ENCODE measurements at places on chromosomes 16 and 17.

DNA sequence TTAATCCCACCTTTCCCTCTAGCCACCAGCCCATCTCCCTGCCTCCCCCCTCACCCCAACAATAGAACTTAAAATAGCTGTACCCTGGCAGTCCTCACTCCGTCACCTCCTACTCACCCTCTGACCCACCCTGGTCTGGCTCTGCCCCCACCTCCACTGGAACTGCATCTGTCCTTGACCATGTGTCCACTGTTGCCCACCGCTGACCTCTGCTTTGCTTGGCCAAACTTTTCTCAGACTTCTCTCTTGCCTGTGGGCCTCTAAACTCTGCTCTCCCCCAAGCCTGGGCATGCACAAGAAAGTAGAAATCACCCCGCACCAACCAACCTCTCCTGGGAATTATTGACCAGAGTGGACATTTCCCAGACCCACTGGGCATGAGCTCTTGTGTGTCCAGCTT lies 169.8 kb downstream of the WSCD1 start:
- DNase-seq: no peak

- DNase-seq: no peak
Measured at GRCh38 chr17:81179220-81179619, 13.2 kb upstream of the AATK start.

DNA sequence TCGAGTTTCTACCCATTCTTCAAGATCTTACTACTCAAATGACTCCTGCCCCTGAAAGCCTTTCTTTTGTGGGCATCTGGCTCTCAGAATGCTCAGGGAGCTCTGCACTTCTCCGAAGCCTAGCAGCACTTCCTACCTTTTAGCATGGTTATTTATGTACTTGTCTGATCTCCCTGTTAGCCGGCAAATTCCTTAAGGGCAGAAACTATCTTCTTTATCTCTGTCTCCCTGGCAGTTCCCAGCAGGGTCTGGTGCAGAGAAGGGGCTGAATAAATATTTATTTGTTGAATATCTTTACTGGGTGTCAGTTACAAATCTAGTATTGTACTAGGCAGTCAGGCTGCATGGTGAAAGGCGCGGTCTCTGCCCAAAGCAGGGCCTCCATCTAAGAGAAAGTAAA lies 30.7 kb downstream of the TMEM132E start:
- no peak for DNase-seq

DNA sequence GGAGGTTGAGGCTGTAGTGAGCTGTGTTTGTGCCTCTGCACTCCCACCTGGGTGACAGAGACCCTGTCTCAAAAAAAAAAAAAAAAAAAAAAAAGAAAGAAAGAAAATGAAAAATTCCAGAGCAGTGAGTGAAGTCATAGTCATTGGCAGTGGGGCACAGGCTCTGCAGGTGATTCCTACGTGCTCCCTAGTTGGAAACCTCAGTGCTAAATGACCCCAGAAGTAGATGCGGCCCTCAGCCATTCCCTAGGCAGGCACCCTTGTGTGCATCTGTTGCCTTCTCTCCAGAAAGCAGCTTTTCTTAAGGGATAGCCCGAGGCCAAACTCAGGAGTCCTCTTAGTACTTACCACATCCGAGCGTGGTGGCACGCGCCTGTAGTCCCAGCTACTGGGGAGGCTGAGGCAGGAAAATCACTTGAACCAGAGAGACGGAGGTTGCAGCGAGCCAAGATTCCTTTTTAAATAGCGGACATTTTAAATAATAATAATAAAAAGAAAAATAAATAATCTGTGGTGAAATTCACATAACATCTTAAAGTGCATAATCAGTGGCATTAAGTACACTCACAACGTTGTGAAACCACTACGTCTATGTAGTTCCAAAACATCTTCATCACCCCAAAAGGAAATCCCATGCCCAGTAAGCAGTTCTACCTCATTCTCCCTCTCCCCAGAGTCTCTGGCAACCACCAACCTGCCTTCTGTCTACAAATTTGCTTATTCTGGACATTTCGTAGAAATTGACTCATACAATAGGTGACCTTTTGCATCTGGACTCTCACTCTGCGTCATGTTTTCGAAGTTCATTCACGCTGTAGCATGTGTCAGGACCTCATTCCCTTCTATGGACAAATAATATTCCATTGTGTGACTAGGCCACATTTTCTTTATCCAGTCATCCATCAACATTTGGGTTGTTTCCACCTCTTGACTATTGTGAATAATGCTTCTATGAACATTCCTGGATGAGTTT lies 12.5 kb upstream of the SPHK1 start:
- DNase-seq: no peak

DNA sequence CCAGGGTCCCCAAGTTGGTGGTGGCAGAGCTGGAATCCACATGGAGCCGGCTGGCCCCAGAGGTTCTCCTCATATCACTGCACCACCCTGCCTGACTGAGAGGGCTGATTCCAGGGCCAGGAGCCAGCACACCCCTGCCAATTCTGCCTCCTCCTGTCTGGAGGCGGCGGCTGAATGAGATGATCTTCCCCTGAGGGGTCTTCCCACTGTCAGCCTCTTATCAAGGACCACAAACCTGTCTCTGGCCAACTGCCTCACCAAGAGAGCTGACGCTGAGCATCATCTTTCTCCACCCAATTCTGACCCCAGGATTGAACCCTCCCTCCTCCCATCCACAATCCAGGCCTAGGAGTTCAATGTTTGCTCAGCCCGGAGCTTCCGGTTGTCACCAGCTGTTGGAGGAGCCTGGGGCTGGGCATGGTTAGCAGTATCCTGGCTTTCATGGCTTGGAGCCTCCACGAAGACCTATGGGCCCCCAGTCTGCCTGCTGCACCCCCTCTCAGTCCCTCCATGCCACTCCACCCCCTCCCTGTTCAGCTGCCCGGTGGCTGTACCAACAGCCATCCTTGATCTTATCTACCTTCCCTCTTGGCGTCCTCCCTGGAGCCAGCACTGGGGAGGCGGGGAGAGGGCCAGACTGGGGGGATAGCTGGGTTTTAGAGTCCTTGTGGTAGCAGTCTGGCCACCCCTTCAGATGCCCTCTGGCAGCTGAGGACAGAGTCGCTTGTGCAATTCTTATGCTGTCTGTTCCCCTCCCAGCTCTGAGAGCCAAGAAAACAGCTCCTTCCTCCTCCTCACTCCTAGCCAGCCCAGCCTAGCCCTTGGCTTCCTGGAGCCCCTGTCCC lies 25.6 kb downstream of the ABCC3 start:
- no peak for DNase-seq

- DNase-seq: no peak
Measured at GRCh38 chr17:14143688-14144087, 74.4 kb downstream of the COX10 start.

DNA sequence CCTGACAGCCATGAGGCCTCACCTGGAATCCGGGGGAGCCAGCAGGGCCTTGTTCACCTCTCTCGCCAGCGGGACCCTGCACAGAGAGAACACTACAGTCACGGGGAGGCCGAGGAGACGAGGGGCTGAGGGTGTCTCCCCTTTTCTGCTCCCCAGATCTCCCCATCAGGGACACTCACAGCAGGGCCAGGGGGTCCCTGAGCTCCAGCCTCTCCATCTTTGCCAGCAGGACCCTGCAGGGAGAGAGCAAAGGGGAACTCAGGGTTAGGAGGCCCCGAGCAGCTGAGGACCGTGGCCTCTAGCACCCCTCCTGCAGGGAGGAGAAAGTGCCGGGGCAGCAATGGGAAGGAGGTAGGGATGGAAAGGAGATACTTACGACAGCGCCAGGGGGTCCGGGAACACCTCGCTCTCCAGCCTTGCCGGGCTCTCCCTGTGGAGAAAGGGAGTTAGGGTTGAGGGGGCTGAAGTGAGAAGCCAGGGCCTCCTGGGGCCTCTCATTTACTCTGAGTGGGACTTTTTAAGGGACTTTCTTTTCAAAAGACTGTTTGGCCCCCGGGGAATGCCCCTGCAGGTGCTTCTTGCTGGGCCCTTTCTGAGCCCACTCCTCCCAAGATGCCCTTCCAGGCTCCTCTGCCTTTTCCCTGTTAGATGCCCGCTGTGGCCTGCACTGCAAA lies 8.7 kb downstream of the COL1A1 start:
- DNase-seq: no peak

DNA sequence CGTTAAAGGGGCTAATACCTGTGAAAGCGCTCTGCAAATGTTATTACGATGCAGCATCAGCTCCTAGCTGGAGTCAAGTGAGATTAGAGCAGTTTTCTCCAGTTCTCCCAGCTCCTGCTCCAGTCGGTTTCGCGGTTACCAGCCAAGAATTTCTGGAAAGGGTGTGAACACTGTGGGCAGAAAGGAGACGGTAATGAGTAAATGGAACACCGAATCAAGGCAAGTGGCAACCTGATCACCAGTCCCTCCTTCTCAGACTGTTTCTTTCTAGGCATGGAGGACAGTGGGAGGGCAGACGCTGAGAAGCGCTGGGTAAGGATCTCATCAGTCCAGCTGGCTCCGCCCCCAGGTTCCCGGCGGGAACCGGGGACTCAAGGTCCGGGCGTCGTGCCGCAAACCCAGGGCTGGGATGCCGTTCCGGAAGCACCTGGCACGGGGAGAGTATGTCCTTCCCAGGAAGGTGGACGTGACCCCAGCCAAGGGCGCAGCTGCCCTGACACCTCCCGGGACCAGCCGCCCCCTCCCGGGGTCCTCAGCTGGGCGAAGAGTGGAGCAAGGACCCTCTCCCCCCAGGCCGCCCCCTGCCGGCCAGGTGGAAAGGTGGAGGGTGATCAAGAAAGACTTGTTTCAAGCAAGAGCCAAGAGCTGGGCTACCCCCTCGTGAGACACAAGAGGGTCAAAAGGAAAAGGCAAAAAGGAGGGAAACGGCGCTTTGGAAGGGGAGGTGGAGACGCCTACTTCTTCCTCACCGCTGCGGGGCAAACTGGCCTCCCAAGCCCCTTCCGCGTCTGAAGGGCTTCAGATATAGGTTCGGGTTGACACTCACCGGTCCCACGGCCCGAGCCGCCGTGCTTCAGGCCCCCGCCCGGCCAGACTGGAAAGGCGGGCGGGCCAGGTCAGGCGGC lies 481 bp downstream of the MYO19 start:
- DNase-seq: no peak

- DNase-seq: no peak
Measured at GRCh38 chr16:47026492-47026891, 53.0 kb upstream of the DNAJA2 start.

- no peak for DNase-seq
Measured at GRCh38 chr17:83067071-83067717, 12.2 kb upstream of the METRNL start.

DNA sequence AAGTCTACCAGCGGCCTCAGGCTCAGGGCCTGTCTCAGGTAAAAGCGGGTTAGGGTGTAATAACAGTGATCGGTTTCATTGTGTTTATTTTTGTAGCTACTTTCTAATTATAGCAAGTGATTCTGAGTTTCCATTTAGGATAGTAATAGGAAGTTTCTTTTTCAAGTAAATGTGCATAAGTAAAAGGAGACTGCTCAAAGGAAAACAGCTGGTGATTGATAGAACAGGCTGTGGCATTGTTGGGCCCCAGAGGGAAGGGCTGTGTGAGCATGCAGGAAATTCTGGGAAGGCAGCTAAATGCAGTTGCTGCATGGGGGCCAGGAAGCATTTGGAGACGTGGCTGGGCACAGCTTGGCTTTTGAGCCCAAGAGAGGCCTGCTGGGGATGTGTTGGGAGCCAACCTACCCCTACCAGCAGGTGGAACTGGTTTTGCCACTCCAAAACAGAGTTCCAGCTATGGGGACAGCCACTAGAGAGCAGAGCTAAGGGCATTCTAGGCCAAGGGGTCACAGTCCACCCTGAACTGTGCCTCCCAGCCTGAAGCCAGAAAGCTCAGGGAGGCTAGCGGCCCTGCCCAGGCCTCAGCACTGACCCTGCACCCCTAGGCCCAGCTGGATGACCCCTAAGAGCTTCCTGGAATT lies 12.6 kb downstream of the SNX20 start:
- no peak for DNase-seq

GRCh38 chr17:42453439-42453838 lies 5.2 kb upstream of the ATP6V0A1 start:
- no peak for DNase-seq

- no peak for DNase-seq
Measured at GRCh38 chr16:70304892-70305448, 6.0 kb downstream of the DDX19B start.

DNA sequence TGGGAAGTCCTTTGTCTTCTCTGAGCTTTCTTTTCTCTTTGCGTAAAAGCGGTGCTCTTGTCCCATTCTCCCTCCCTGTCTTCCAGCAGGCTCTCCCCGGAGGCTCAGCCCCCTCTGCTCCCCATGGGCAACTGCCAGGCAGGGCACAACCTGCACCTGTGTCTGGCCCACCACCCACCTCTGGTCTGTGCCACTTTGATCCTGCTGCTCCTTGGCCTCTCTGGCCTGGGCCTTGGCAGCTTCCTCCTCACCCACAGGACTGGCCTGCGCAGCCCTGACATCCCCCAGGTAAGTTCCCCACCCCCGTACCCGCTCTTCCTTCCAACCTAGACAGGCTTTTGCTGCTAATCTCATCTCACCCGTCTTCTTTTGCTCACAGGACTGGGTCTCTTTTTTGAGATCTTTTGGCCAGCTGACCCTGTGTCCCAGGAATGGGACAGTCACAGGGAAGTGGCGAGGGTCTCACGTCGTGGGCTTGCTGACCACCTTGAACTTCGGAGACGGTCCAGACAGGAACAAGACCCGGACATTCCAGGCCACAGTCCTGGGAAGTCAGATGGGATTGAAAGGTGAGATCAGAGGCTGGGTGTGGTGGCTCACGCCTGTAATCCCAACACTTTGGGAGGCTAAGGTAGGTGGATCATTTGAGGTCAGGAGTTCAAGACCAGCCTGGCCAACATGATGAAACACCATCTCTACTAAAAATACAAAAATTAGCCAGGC lies 1.3 kb downstream of the TMEM219 start:
- DNase-seq: no peak

DNA sequence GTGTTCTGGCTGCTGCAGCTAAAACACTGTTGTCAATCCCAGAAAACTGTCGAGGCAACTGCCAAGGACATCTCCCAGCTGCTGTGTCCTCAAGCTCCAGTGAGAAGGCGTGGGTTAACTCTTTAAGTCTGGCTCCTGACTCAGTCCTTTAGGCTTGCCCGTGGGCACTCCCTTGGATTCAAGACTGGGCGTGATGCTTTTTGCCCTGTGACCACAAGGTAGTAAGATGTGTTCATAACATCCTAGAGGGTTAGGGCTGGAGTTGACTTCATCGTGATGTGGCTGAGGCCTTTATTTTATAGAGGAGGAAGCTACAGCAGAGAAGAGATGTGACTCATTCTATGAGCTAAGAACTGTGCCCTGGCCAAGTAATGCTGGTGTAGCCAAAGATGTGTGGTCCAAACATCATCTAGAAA lies 50.9 kb upstream of the TEKT3 start:
- no peak for DNase-seq

DNA sequence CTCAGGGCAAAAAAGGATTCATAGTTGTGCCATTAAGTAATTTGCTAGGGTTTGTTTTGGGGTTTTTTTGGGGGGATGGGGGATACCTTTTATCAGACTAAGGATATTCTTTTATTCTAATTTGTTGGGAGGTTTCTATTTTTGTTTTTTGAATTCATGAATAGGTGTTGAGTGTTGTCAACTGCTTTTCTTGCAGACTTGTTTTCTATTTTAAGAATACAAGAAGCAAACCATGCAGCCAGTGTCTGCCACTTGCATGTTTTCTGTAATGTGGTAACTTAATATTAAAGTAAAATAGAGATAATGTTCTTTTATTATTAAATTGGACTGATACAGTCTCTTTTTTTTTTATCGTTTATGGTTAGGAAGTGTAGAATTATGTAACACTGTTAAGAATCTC lies 49.5 kb downstream of the NFATC3 start:
- DNase-seq: no peak
